ENCODE measurements at places on chromosomes 5 and 9.

DNA sequence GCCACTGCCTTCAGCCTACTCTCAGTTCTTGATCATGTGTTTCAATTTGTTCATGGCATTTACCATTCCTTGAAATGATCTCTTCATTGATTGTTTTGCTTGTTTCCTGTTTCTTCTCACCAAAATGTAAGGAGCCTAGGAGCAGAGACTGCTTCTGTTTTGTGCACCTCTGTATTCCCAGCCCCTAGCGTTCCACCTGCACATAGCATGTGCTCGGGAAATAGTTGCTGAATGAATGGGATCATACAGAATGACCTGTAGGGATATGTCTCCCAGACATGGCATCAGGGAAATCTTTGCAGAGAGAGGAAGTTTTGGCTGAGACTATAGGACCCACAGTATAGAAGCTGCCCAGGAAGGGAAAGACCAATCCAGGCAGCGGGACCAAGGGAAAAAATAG, 6.2 kb upstream of the CERCAM start:
- DNase-seq = no peak

DNA sequence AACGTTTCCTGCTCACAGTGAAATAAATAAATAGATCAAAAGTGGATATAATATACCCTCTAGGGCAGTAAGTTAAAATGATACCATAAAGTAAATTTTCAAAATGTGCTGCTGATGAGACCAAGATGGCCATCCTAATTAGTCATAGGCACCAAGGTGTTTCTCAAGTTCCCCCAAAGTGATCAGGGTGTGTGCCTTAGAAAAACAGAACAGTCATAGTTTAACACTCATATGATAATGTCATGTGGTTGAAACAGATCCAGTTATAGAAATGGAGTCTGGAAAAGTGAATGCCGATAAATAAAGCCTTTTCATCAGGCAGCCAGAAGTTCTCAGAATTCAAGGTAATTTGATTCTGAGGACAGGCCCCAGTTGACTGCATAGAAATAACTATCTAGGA, 161.5 kb upstream of the CDKN2B start:
- no peak for DNase-seq

GRCh38 chr5:138677782-138678181, 75.4 kb upstream of the CTNNA1 start:
- no peak for DNase-seq

- no peak for DNase-seq
Observed at GRCh38 chr9:6788162-6789016, 30.6 kb downstream of the KDM4C start.

DNA sequence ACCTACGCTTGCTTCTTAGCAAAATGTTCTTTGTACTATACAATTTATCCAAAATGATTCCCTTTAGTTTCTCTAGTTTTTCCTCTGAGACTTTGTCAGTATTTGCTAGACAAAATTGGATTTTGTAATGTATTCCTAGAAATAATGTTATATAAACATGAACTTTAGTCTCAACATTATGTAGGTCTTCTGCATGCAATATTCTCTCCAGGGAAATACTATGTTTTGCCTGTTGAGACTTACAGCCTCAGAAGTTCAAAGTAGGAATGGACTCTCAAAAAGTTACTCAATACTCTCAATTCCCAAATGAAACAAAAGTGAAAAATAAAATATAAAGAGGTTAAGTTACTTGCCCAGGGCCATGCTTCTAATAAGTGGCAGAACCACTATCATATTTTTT, 24.8 kb upstream of the SMC2 start:
- no peak for DNase-seq

DNA sequence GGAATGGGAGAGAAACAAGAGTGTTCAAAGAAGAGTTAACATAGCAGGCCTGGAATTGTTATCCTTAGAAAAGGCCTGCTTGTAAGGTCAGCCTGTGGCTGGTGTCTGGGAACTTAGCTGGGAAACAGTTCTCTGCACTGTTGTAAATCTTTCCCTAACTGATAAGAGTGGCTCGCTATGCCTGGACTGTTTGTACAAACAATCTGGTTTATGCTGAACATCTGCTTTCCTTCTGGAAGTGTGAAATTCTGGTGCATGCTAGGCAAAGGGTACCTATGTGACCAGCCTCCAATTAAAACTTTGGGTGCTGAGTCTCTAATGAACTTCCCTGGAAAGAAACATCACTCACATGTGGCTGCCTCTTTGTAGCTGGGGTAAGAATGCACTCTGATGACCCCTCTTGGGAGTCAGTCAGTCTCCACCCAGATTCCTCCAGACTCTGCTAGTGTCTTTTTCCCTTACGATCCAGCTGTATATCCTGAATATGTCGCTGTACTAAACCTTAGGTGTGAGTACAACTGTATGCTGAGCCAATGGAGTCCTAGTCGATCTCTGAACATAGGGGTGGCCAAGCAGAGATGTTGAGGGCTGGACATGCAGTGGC, 16.5 kb downstream of the SPARC start:
- no peak for DNase-seq

- DNase-seq = no peak
Observed at GRCh38 chr9:106864373-106865143, 1.6 kb downstream of the ZNF462 start.

DNA sequence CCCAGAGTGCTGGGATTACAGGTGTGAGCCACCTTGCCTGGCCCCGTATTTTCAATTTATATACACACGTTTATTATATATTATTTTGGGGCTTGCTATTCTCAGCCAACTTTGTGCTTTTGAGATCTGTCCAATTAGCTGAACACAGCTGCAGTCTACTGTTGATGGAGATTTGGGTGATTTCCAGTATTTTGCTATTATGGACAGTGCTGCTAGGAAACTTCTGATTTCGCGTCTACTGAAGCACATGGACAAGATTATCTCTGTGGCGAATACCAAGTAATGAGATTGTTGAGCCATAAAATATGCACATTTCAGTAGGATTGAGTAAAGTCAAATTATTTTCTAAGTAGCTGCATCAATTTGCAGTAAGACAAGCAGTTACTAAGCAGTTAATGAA, 1731.2 kb upstream of the CDH6 start:
- DNase-seq = no peak

GRCh38 chr5:105970919-105971318, 1699.8 kb downstream of the EFNA5 start:
- no peak for DNase-seq

GRCh38 chr9:70746760-70747159, 332.3 kb upstream of the KLF9 start:
- DNase-seq = no peak

DNA sequence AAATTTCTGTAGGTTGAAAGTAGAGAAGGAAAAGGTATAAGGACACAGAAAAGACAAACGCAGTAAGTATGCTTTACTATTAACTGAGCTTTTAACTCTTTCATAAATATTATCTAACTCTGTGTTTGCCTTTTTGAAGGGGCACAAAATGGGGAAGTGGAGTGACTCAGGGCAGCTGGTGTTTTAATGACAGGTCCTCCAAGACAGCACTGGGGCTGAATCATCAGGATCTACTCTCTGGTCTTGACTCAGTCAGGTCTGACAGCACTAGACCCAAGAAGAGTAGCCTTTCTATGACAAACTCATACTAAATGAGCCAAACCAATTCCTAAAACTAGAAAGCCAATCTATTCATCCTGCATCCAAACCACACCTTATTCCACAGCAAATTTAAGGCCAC, 102.2 kb downstream of the APTX start:
- no peak for DNase-seq

GRCh38 chr5:118614731-118615456, 373.5 kb downstream of the DTWD2 start:
- DNase-seq = no peak

DNA sequence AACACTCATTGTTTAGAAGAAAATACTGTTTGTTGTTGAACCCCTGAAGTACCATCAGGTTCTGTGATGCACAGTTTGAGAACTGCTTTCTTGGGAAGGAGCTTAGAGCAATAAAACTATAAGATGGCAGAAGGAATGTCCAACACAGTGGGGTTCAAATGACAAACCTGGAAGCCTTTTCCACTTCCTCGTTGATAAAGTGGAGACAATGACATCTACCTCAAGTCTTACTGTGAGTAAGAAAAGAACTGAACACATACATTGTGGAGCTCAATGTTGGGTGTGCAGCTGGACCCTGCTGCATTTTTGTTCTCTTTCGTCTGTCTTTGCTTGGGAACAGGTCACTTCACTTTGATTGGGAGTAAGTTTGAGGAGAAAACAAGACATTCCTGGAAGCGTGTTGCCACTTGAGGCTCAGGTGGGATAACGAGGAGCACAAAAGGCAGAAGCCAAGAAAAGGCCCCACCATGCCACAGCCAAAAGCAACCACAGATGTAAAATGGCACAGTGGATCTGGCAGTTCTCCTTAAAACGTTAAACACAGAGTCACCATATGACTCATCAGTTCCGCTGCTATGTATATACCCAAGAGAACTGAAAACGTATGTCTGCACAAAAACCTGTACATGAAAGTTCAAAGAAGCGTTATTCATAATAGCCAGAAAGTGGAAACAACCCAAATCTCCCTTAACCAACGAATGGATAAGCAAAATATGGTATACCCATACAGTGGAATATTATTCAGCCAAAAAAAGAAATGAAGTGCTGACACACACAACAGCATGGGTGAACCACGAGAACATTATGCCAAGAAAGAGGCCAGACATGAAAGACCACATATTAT, 42.9 kb upstream of the SUB1 start:
- no peak for DNase-seq

- peak; percentile 29 for DNase-seq
Observed at GRCh38 chr5:74641735-74642542, 1.4 kb upstream of the ENC1 start.

GRCh38 chr5:75072061-75072460, 19.7 kb upstream of the GCNT4 start:
- DNase-seq = no peak

DNA sequence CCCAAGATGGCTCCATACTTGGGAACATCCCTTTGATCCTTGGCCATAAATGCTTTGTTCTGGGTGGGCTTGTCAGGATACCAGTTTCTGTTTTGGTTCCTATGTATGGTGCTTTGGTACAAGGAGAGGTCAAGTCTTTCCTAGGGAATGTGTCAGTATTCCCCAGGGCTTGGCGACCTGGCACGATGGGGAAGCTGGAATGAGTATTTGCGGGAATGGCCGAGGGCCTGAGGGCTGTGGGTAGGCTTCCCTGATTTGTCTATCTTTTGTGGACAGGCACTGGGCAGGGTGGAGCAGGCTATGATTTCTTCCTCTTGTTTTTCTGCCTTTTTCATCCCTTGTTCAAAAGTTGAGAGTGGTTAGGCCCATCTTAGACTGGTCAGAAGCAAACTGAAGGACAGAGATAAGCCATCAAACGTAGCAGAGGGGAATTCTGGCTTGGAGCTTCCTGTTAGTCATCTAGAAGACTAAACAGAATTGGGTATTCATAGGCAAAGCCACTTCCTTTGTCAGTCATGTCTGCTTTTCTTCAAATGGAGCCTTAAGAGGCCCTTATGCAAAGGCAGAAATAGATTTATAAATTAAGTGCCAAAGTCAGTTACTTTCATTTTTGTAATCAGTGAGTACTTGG, 13.7 kb downstream of the DOCK2 start:
- peak; percentile 24 for DNase-seq

- no peak for DNase-seq
Observed at GRCh38 chr5:97453263-97453662, 270.2 kb upstream of the RIOK2 start.

DNA sequence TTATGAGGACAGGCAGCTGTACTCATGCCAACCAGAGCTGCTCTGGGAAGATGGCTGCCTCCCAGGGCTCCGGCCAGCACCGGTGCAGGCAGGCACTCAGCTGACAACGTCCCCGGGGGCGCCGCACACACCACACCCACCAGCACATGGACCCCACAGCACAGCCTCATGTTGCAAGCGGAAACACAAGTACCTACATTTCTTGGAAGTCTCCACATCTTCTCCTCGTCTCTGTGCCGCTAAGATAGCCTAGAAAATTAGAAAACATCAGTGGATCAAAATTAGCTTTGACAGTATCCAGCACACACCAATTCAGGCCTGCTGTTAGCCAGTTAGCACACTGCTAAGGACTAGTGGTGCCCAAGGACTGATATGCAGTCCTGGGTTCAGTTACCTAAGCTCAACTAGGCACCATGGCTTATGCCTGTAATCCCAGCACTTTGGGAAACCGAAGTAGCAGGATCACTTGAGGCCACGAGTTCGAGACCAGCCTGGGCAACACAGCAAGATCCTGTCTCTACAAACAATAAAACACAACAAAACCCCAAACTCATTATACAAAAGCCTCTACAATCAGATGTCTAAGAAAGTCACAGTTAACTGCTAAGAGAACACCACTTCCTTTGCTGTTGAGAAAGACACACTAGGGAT, 2.4 kb downstream of the EDF1 start:
- DNase-seq = no peak

DNA sequence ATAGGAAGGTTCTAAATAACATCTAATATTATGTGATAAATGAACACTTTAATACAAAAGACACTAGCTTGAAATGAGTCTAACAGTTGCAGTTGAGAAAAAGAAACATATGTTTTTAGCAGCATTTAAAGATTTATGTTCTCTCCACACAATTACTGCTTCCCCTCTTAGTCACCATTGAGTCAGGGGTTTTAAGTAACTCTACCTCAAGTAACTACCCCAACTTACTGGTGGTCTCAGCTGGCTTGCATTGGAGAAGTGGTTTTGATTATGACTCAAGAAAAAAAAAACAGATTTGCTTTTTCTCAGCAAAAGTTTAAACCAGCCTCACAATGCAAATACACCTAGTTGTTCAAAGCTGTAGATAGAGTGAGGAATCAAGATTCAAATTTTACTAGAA, 1216.5 kb upstream of the CDH9 start:
- no peak for DNase-seq

DNA sequence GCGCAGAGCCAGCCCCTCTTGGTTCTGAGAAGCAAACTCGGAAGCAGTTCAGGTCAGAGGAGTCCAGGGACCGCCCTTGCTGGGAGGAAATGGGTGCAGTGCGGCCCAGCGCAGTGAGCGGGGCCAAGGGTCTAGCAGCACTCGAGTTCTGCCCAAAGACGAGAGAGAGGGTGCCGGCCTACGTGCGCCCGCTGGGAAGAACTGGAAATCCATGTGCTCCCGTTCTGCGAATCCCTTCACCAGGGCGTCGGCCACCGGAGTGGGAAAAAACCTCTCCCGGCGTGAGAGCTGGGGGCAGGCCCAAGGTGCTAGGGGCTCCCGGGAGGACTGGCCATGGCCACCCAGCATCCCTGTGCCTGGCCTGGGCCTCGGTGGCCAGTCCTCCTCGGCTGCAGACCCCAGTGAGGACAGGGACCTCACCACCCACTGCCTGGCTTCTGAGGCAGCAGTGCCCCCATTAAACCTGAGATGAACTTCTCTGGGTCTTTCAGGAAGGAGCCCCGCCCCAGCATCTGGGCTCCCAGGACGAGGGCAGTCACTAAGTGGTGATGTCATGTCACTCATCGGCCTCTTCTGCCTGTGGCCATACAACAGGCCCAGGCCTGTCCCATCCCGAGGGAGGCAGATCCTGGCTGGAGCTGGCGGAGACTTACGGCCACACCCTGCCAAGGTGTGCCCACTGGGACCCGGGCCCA, 10.6 kb downstream of the TMEM250 start:
- DNase-seq = no peak

All from stimulated activated naive CD8-positive, alpha-beta T cell treated with anti-CD3 and anti-CD28 coated beads, Interleukin-15, Interleukin-2, amounts not matched to agents 100 U/mL and 50 U/mL, for 24 hours (primary cell).